SW 1271 (cell line): ENCODE measurements at places on chromosomes 5 and 9.

GRCh38 chr9:69090946-69091345 lies 55.4 kb downstream of the FXN start:
- DNase-seq = no peak

GRCh38 chr5:54859316-54859715 lies 126.1 kb downstream of the ESM1 start:
- no peak for DNase-seq

GRCh38 chr9:20473515-20474013 lies 148.7 kb downstream of the MLLT3 start:
- no peak for DNase-seq

DNA sequence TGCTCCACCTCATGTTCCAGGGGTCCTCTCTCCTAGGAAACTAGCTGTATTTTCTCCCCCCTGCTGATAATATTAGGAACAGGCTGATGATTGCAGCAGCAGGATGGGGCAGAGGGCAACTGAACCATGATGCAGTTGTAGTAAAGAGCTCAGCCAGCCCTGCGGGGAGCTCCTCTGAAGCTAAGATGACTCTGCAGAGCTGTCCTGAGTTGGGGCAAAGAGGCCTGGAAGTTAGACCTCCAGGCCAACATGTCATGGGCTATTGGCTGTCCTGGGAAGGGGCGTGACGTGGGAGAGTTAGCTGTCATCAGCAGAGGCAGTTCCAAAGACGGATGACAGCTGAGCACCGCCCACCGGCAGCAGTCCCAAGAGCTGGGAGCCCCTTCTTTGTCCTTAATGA lies 6.6 kb upstream of the FBP1 start:
- no peak for DNase-seq

DNA sequence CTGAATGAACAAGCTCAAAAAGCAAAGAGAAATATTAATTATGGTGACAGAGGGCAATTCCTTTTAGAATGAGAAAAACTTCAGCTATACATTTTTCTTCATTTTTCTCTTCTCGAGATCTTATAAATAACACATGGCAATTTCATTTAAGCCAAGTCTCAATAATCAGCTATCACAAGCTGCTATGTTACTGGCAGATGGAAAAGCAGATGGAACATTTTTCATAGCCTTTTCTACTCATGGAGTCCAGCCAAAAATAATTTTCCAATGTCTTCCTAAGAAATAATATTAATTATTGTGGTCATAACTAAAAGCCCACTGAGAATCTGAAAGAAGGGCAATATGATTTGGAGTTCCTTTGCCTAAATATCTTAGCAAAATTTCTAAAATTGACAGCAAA lies 35.6 kb downstream of the SKIC3 start:
- no peak for DNase-seq

DNA sequence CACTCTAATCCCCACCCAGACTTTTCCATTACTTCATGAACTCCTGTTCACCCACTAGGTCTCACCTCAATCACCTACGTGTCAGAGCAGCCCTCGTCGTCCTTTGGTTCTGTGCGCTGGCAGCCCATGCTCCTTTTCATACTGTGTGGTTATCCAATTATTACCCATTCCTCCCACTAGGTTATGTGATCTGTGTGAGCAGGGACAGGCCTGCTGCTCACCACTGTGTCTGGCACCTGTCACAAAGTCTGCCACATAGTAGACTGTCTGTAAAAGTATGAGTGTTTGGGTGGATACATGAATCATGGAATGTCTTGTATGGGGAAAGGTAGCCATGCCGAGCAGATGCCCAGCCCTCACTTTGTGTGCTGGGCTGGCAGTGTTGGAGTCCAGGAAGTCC lies 12.1 kb upstream of the SMAD5 start:
- DNase-seq = no peak

- DNase-seq = no peak
These were observed 554.6 kb upstream of the RIOK2 start for GRCh38 chr5:97737608-97738007.

DNA sequence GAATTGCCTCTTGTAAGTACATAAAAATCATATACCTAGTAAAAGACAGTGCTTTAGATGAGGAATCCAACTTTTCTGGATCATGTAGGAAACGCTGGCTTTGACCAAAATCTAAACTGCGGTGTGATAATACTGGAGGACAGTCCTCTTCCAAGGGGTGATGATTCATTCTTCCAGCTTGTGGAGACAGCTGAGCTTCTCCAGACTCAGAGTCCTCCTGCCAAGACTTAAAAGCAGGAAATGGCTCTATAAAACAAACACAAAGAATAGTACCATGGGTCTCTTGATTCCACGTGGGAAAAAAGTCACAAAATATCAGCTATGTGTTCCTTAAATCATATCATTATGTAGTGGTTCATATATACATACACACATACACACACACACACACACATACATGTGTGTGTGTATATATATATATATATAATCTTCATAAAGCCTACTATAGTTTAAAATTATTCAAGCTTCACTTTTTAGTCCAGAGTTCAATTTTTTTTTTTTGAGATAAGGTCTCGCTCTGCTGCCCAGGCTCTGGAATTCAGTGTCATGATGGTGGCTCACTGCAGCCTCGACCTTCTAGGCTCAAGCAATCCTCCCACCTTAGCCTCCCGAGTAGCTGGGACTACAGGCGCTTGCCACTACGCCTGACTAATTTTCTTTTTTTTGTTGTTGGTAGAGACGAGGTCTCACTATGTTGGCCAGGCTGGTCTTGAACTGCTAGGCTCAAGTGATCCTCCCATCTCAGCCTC lies 65.0 kb downstream of the PKD2L2 start:
- DNase-seq = peak; percentile 61

DNA sequence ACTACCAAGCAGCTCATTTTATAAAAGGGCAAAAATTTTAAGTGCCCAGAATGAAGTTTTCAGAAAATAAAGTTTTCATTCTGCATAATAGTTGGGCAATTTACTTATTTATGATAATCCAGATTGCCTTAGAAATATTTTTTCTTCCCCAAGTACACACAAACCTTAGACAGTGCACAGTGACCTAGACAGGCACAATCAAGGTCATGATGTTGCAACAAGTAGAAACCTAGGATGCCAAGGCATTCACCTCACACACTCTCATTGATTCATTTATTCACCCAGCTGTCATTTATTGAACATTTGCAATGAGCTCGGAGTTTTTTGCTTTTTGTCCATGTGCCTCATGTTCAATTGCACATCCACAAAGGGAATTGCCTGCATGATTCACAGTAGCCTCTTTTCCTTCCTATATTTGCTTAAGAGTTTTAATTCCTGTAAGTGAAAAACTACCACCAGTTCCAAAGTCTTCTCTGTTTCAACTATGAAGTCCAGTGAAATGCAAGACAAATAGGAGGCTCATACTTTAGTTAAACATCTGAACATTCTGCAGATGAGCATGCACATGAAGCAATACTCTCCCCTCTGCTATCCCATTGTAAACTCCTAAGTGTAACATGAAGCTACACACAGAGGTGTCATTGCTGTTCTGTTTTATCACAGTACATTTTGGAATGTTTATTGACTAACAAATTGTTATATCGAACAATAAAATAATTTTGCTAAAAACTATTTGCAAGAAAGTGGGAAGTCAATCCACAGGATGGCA lies 122.9 kb downstream of the HINT1 start:
- DNase-seq = no peak

DNA sequence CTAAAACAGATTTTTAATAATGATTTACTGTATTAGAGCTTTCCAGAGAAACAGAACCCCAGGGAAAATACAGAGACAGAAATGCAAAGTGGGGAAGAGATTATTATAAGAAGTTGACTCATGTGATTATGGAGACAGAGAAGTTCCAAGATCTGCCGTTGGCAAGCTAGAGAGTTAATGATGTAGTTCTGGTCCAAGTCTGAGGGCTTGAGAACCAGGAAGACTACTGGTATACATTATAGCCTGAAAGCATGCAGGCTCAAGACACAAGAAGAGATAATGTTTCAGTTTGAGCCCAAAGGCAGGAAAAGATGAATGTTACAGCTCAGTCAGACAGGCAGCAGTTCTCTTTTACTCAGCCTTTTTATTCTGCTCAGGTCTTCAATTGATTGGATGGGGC lies 98.8 kb upstream of the NFIL3 start:
- DNase-seq = no peak

GRCh38 chr9:82820186-82820585 lies 242.8 kb downstream of the RASEF start:
- DNase-seq = no peak

DNA sequence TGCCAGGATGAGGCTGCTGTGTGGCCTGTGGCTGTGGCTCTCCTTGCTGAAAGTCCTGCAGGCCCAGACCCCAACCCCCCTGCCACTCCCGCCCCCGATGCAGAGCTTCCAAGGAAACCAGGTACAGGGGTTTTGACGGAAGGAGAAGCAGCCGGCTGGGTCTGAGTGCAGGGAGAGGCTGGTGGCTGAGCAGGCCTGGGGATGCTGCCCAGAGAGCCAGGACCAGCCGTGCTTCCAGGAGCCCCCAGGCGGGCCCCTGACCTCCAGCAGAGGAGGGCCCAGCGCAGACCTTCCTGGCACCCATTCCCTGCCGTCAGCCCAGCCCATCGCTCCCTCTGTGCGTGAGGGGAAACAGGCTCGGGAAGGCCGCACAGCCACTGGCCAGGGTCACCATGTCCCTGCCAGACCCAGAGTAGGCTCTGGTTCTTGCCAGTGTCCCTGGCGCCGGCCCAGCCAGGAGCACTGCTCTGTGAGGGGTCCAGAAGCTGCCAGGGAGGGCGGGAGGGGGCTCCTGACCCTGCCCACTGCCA lies 313 bp downstream of the LCN12 start:
- no peak for DNase-seq
